Stimulated activated CD8-positive, alpha-beta memory T cell treated with anti-CD3 and anti-CD28 coated beads, Interleukin-7, amount 100 ng/mL, for 1 hour (primary cell): ENCODE measurements at places on chromosomes 6 and 20.

DNA sequence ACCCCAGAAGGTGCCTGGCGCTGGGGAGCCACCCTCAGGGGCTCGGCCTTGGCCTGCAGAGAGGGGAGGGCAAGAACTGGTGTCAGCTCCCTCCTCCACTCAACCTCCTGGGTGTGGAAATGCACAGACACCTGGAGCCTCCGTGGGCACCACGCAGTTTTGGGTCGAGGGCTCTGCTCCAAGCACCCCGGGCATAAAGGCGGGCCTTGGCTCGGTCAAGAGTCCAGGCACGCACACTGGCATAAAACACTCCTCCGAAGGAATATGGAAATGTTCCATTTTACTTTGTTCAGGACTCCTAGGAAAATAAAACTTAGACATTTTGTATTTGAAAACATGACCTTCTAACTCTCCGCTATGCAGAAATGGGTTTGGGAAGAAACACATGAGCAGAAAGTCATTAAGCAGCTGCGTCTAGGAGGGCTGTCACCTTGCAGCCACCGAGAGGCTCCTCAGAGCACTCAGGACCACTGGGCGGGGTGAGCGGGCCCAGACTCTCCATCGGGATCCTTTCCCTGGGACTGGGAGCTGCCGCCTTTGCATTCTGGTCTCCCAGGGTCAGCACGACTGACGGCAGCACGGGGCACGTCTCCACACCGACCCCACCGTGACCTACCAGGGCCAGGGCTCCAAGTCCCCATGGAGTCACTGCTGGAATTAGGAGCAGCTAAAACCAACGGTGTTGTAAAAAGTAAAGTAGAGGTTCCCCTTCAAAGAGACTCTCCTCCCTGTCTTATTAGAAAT is 46.0 kb upstream of the DACT2 start:
- no peak for DNase-seq

DNA sequence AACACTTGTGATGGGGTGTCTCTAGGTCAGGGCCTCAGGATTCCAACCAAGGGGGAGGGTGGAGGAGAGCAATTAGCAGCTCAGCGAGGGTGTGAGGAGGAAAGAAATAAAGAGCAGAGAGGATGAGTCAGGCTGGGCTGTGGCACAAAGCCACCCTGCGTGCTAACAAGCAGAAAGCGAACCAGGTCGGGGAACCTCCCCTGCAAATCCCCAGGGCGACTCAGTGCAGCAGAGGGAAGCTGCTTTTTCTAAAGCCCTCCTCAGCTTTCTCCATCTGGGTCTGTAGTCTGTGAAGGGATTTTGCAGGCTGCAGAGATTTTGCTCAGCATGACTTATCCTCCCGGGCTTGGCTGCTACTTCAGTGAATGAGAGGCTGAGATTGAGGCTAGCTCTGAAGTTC is 6.6 kb upstream of the SPO11 start:
- no peak for DNase-seq

GRCh38 chr6:89360415-89360999 is 8.0 kb upstream of the UBE2J1 start:
- DNase-seq: no peak

DNA sequence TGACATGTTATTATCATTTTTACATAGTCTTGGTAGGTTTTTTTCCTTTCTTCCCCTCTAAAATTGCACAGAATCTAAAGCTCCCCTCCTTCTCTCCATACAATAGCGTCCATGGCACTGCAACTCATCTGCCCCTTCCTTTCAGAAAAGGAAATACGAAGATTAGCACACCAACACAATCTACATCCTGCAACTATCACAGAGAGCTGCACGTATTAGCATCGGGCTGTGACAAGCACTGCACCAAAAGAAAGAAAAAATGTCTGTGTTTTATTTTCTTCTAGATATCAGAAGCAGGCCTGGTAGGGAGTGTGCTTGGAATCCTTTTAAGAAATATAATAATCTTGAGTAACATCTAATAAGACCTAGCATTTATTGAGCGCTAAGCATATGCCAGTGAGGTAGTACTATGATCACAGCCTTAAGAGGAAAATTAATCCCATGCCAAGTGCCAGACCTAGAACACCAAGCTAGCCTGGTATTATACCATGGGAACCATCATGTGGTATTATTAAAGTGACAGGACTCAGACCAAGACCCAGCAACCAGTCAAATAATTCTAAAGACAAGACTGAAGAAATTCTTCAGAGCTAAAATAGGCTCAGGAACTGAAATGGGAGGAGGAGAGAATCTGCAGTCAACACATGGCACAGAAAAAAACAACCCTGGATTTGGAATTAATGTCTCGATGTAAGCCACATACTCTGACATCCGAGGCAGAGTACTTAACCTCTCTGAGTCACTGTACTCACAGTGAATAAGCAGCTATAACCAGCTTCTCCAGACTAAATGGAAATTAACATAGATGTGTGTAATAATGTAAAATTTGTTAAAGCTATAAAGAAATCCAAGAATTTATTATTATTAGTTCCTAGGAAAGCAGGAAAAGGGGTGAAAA is 124.3 kb downstream of the IPCEF1 start:
- no peak for DNase-seq

GRCh38 chr6:134424165-134424797 is 106.4 kb upstream of the SGK1 start:
- DNase-seq: no peak
